Muscle of leg (tissue), 16 donors: ENCODE measurements at places on chromosomes 12 and 14. TPM values are rescaled to one million over a fixed set of nuclear protein-coding genes. Genes with fewer than 3 reads are reported as not detected.

Gene MRPL51
- 179 TPM for total RNA-seq

Gene TGM1
- 0.71 TPM for total RNA-seq

Gene KRT79
- total RNA-seq = not detected

Gene KRT74
- total RNA-seq = not detected

Gene ANKRD13A
- total RNA-seq = 48.6 TPM

Gene SIX6
- not detected for total RNA-seq

Gene ITFG2
- total RNA-seq = 26.5 TPM

Gene CACNA2D4
- 1.6 TPM for total RNA-seq

Gene SLC35F4
- total RNA-seq = 0.22 TPM

Gene RNASE3
- not detected for total RNA-seq

Gene DBX2
- 0.22 TPM for total RNA-seq

Gene CLEC2A
- total RNA-seq = not detected

Gene A2M
- 233 TPM for total RNA-seq

Gene DCD
- not detected for total RNA-seq

Gene GALNT4
- total RNA-seq = 4.7 TPM

Gene RNF34
- 33.7 TPM for total RNA-seq

Gene ANKRD33
- total RNA-seq = 0.04 TPM

Gene IAPP
- total RNA-seq = not detected

Gene ZFHX2
- total RNA-seq = 0.35 TPM

Gene RNASE2
- total RNA-seq = 0.13 TPM

Gene RERG
- total RNA-seq = 8.1 TPM

Gene SRRM4
- total RNA-seq = 0.13 TPM

Gene PABPN1
- 58.2 TPM for total RNA-seq

Gene CARMIL3
- 0.27 TPM for total RNA-seq

Gene PLEKHH1
- total RNA-seq = 0.75 TPM

Gene MUCL1
- total RNA-seq = not detected

Gene KRT85
- not detected for total RNA-seq

Gene ITGA5
- total RNA-seq = 70.7 TPM

Gene TAS2R10
- total RNA-seq = 0.71 TPM

Gene ASCL1
- total RNA-seq = 0.04 TPM

Gene CCDC196
- total RNA-seq = not detected

Gene P2RX2
- total RNA-seq = not detected

Gene RHEBL1
- 1.2 TPM for total RNA-seq

Gene GNB3
- 4.7 TPM for total RNA-seq

Gene LBHD2
- total RNA-seq = 0.09 TPM

Gene GRIN2B
- total RNA-seq = 0.58 TPM

Gene MGAT4C
- 1.1 TPM for total RNA-seq

Gene EIF2S3B
- total RNA-seq = 0.71 TPM

Gene SERPINA5
- 0.18 TPM for total RNA-seq

Gene CD163
- total RNA-seq = 6.9 TPM

Gene KIF5A
- total RNA-seq = 0.04 TPM

Gene GPD1
- 56.3 TPM for total RNA-seq

Gene FOS
- total RNA-seq = 591 TPM

Gene NAP1L1
- 204 TPM for total RNA-seq

Gene FOXN4
- total RNA-seq = 0.04 TPM
